ENCODE measurements at places on chromosomes 3 and 15. TPM values are rescaled to one million over a fixed set of nuclear protein-coding genes. Genes with fewer than 3 reads are reported as not detected.

LRTM1 gene
- not detected for total RNA-seq

FMN1 gene
- 0.81 TPM for total RNA-seq

MYEF2 gene
- 10.3 TPM for total RNA-seq

DCLK3 gene
- not detected for total RNA-seq

MAP6D1 gene
- total RNA-seq = 0.62 TPM
